ENCODE measurements at places on chromosomes 5 and 9. TPM values are rescaled to one million over a fixed set of nuclear protein-coding genes. Genes with fewer than 3 reads are reported as not detected.

DNA sequence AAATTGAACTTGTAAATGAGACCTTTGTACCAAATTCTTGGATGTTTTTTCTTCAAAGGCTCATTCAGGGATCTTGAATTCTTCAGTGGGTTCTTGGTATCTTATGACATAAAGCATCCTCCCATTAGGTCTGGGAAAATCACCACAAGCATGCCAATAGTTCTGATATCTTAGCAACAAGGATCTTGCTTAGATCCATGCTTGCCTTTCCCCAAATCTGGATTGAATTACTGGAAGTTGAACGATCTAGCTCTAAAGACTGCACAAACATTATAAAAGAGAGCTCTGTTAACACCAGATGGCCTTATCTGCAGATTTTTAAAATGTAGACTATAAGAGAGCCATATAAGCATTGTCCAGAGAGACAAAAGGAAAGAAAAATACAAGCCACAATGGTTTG is 266.3 kb downstream of the RAB3C start:
- H3K27me3 ChIP-seq = no peaks in the 10 kb centered on the region
- peaks cover 21% of the 10 kb centered on the region for H3K4me1 ChIP-seq
- H3K4me3 ChIP-seq = no peak overlapping the region
- H3K36me3 ChIP-seq = no peaks in the 10 kb centered on the region
- no peak for DNase-seq

DNA sequence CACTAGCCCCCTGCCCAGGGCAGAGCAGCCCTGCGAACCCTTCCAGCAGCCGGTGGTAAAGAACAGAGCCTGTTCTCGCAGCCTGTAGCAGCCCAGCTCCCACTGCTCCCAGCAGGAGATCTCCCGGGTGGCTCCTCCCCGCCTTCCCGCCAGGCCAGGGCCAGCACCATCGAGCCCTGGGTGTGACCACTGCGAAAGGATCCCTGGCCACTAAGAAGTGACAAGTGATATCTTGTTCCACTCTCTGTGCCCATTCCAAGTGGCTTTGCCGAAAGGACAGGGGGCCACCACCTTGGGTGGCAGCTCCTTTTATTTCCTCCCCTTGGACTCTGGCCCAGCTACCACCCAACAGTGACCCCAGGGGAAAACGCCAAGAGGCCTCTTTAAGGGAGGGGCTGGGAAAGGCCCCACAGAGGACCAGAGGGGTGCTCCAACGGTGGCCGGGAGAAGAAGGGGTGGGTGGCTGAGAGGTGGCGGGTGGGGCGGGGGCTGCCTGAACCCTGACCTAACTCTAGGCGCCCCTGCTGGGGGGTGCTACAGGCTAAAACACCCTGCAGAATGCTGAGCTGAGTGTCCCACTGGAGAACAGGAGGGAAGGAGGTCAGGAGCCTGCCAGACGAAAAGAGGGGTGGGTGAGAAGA is 1.6 kb downstream of the NACC2 start:
- no peaks in the 10 kb centered on the region for H3K36me3 ChIP-seq
- H3K27ac ChIP-seq = no peak overlapping the region
- H3K4me1 ChIP-seq = peaks cover 22% of the 10 kb centered on the region
- peak overlapping the region; percentile 88 for H3K4me3 ChIP-seq
- peak; percentile 66 for DNase-seq
- H3K27me3 ChIP-seq = no peaks in the 10 kb centered on the region

DNA sequence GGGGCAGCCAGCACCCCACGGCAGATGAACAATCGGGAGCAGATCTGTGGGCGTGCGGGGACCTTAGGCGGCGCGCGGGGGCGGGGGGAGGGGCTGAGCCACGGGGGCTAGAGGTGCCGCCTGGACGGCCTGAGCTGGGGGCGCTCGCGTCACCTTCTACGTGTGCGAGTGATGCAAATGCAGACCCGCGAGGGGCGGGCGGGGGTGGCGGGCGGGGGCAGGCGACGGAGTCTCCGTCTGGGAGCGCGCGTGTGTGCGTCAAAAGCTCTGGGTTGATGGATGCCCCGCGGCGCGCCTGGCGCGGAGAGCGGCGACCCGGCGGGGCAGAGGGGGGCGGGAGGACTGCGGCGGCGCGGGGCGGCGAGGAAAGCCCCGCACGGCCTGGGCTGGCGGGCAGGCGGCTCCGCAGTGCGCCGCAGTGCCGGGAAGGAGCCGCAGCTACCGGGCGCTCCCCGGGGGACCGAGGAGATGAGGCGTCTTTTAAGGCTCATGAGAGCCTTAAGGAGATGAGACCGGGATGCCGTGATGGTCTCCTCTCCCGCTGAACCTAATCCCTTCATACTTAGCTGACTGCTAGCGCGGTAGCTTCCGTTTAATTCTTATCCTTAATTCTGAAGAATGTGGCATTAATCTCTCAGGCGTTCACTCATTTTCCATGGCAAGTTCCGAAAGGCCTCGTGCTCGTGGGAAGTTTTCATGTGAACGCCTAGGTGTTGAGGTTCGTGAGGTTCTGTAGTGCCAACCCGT is 1.5 kb downstream of the SV2C start:
- H3K27ac ChIP-seq = no peak overlapping the region
- no peak overlapping the region for H3K4me3 ChIP-seq
- DNase-seq = no peak
- no peaks in the 10 kb centered on the region for H3K36me3 ChIP-seq

GRCh38 chr5:108149369-108149768 is 232.5 kb downstream of the FBXL17 start:
- no peak overlapping the region for H3K4me3 ChIP-seq
- H3K27ac ChIP-seq = no peak overlapping the region
- no peaks in the 10 kb centered on the region for H3K4me1 ChIP-seq
- H3K27me3 ChIP-seq = no peaks in the 10 kb centered on the region
- no peak for DNase-seq
- no peaks in the 10 kb centered on the region for H3K36me3 ChIP-seq

DNA sequence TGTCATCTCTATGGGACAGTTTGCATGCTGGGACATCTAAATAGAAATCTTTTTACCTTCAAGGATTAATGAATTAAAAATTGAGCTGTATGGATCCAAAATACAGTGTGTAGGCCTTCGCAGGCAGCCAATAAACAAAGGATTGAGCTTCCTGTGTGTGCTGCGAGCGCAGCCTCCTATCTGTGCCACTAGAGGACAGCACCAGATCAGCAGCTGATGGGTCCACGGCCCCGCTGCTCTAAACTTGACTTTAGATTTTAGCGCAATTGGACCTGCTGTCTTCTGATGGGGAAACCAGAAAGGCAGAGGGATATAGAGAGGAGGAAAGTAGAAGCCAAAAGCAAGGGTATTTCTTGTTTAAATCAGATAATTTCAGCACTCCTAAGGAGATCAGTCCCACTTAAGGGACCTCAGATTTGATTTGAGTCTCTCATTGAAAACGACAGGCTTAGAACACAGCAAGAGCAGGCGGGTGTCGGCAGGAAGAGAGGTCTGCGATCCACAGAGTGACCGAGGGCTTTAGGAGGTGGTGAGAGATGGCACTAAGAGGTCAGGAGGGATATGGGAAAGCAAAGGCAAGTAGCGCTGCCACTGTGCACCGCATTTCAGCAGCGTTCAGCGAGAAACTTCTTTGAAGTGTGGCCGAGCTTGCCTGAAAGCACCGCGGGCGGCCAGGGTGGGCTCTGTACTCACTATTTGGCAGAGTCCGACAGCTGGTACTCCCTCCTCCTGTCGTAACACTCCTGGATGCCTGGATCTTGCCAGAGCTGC is 214.3 kb downstream of the GNA14 start:
- peak; percentile 51 for DNase-seq
- no peak overlapping the region for H3K27ac ChIP-seq
- H3K4me3 ChIP-seq = no peak overlapping the region
- no peaks in the 10 kb centered on the region for H3K4me1 ChIP-seq

DNA sequence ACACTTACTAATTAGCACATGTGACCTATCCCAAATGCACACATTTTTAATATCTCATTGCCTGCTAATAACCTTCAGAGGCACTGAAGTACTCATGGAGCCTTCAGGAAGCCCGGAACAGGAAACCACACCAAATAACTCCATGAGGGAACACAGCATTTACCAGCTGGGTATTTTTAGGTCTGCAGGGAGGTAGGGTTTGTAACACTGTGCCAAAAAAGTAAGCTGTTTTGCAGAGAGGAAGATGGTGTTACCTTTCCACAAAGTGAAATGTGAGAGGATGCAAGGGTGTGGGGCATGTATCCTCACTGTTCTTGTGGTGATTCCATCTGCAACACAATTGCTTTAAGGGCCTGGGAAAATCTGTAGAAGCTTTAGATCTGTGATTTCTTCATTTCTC is 64.4 kb downstream of the NUDT12 start:
- DNase-seq = no peak
- no peaks in the 10 kb centered on the region for H3K4me1 ChIP-seq
- no peaks in the 10 kb centered on the region for H3K36me3 ChIP-seq
- no peak overlapping the region for H3K27ac ChIP-seq
- no peak overlapping the region for H3K4me3 ChIP-seq
- no peaks in the 10 kb centered on the region for H3K27me3 ChIP-seq

DNA sequence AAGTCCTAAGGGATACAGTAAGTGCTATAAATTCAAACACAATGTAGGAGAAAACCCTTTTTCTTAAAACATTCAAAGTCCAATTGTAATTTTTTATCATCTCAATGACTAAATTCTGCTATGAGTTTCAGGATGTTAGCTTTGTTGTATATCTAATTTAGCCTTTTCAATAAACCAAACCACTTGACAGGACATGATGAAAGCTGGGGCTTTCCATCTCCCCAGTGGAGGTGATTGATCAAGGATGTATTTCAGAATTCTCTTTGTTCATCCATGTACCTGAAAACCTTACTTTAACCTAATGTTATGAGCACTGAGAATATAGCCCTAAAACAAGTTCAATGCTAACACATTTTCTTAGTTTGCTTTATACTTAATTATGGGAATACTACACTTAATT is 639.0 kb upstream of the ITGA1 start:
- H3K4me1 ChIP-seq = no peaks in the 10 kb centered on the region
- H3K36me3 ChIP-seq = no peaks in the 10 kb centered on the region
- no peak overlapping the region for H3K27ac ChIP-seq
- DNase-seq = no peak

DNA sequence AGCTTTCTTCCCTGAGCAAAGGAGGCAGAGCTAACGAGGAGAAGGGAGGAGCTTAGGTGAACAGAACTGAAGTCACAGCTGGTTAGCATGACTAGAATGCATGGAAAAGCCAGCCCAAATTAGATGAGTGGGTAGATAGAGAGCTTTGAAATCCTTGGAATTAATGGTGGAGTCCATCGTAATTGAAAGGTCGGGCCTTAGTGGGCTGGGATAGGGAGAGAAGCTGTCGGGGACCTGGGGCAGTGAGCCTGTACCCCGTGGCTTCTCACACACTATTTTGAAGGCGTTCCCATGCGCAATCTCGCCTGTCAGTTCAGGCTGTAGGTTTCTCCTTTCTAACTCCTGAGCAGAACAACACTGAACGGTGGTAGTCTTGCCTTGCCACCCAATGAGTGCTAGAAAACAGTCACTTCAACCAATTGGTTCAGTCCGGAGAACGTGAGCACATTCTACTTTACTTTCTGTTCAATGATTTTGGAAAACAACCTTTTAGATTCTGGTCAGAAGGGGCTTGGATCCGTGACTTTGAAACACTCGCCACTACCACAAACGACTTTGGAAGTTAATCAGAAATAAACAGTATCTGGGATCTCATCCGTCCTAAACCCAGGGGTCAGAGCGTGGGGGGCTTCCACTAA is 655 bp upstream of the RAI14 start:
- no peaks in the 10 kb centered on the region for H3K27me3 ChIP-seq
- peak overlapping the region; percentile 82 for H3K4me3 ChIP-seq
- peaks cover 24% of the 10 kb centered on the region for H3K36me3 ChIP-seq
- peak overlapping the region; percentile 87 for H3K27ac ChIP-seq

DNA sequence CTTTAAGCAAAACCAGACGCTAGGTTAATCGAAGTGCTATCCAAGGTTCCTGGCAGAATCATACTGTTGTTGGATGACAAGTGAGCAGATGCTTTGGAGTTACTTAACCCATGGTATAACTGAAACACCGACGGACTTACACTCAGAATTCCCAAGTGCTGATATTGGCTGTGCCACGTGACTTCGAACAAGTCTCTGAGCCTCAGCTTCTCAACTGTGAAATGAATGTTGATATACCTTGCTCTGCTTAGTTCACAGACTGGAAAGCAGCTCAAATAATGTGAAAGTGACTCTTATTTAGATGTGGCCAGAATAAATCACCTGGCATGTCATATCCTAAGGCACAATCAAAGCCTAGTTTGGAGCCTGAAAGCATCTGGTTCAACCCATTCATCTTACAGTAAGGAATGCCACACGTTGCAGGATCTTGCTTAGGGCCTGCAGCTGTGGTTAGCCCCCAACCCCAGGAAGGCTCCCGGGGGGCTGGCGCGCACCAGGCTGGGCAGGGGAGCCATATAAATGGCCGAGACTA is 759 bp downstream of the GEMIN5 start:
- DNase-seq = no peak
- peaks cover 21% of the 10 kb centered on the region for H3K4me1 ChIP-seq
- H3K36me3 ChIP-seq = peaks cover 13% of the 10 kb centered on the region
- no peaks in the 10 kb centered on the region for H3K27me3 ChIP-seq

GRCh38 chr5:166994226-166994625 is 1297.2 kb upstream of the WWC1 start:
- no peaks in the 10 kb centered on the region for H3K4me1 ChIP-seq
- no peak overlapping the region for H3K27ac ChIP-seq
- no peaks in the 10 kb centered on the region for H3K36me3 ChIP-seq
- no peak for DNase-seq
- peaks cover 18% of the 10 kb centered on the region for H3K27me3 ChIP-seq

- no peak overlapping the region for H3K27ac ChIP-seq
- no peak overlapping the region for H3K4me3 ChIP-seq
- 0 out of 2 replicates have a peak, but pooled peaks cover 10% of the 10 kb centered on the region for H3K4me1 ChIP-seq
- H3K27me3 ChIP-seq = no peaks in the 10 kb centered on the region
- DNase-seq = no peak
- no peaks in the 10 kb centered on the region for H3K36me3 ChIP-seq
Measured at GRCh38 chr5:61526207-61526519, 194.1 kb downstream of the ZSWIM6 start.

DNA sequence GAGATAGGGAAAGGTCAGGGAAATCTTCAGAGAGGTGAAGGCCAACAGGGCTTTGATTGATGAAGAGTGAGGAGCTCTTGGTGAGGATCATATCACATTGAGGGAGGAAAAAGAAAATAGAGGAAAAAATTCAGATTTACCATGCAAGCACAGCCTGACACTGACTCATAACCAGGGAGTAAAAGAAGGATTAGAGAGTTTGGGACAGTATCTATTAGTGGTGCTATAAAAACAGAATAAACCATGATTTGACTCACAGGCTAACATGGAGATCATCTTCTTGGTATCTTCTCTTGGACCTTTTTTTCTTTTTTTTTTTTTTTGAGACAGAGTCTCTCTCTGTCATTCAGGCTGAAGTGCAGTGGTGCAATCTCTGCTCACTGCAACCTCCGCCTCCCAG is 44.4 kb downstream of the MUSK start:
- no peaks in the 10 kb centered on the region for H3K36me3 ChIP-seq
- H3K27ac ChIP-seq = no peak overlapping the region
- no peak overlapping the region for H3K4me3 ChIP-seq
- H3K4me1 ChIP-seq = peaks cover 12% of the 10 kb centered on the region
- no peak for DNase-seq

IGFBPL1 gene
- total RNA-seq = not detected

ANKDD1B gene
- 0.20 TPM for total RNA-seq

PFN3 gene
- total RNA-seq = not detected

SNCAIP gene
- total RNA-seq = not detected

RALGPS1 gene
- total RNA-seq = 23.3 TPM

TMEM174 gene
- not detected for total RNA-seq

GNAQ gene
- total RNA-seq = 51.6 TPM

ZNF354C gene
- 2.7 TPM for total RNA-seq

IFNA17 gene
- not detected for total RNA-seq

All from PC-9 (cell line).